ENCODE measurements at places on chromosomes 7 and 10. TPM values are rescaled to one million over a fixed set of nuclear protein-coding genes. Genes with fewer than 3 reads are reported as not detected.

DNA sequence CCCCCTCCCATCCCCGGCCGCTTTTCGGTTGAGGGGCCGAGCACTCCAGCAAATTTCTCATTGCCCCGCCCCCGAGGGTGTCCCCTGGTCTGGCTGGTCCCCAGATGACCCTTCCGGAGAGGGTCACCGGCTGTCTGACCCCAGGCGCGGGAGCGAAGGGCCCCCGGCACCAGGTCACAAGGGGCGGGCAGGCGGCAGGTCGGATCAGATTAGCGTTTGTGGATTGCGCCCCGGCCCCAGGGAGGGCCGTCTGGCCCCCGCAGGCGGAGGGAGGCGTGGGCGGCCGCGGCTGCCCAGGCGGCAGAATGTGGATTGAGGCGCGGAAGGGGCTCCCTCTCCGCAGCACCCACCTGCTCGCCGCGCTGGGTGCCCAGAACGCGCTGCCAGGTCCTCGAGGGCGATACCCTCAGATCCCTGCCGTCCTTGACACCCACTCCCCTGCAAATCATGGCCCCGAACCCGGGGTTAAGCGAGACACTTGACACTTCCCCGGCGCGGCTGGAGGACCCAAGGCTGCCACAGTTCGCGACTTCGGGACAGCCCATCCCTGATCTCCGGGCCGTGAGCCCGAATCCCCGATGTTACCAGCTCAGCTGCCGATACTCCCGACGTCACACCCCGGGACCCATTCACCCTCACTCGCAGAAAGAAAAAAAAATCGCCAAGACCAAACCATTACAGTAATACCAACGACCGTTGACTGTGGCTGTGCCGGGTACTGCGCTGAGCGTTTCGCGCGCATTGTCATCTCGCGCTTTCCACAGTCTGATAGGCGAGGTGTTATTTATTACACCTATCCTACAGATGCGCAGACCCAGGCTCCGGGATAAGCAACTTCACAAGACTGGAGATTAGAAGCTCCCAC is 953 bp downstream of the NODAL start:
- no peak for DNase-seq

- no peak for DNase-seq
Observed at GRCh38 chr10:63822496-63822895, 301.3 kb downstream of the REEP3 start.

- no peak for DNase-seq
Observed at GRCh38 chr10:43252783-43253341, 14.0 kb downstream of the RASGEF1A start.

DNA sequence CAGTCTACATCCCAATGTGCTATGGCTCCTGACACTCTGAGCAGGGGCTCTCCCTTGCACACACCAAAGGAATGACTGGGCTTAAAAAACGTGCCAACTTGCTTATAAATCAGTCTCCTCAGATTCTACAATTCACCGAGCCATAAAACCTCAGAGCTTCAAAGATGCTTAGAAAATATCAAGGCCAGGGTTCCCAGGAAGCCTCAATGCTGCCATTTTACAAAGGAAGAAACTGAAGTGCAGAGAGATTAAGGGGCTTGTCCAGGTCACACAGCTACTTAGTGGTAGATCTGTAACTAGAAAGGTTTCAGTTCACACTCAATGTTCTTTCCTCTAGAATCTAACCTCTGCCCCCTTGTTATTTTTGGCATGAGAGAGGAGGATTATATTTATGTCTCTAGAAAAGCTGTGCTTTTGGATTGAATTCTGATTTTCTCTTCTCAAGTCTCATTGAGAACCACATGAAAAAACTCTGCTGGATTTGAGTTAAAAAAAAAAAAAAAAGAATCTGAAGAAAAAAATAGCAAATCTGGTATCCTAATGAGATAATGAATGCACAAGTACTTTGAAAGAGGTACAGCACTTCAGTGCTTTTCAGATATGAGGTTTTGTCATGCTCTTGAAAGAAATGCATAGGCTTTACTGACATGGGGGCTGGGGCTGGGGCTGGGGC is 22.3 kb upstream of the TSPAN33 start:
- DNase-seq: no peak

The SPACDR gene
- polyA plus RNA-seq: not detected

DNA sequence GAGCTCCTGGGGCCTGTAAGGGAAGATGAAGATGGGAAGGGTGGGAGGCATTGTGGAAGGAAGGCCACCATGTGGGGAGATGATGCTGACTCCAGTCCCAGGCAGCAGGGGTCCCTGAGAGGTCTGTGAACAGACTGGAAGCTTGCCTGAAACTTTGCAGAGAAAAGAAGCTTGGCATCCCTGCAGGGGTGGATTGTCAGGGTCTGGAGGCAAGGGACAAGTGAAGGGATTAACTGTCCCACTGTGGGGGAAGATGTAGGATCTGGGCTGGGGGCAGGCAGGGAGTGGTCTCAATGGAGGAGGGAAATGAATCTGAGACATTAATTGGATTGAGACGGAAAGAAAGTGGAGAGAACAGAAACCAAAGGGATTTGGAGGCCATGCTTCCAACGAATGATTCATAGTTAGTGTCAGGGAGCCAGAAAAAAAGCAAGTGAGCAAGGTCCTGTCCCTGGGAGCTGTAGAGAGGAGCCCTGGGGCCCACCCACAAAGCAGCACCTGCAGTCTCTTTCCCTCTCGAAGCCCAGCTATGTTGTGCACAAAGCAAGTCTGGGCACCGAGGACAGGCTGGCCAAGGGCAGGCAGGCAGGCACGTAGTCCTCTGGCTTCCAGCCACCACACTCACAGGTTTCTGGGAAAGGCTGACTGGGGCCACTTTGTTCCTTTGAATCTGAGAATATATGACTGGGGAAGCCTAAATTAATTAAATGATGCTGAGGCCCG is 4.7 kb upstream of the SLC18A3 start:
- no peak for DNase-seq

The HTRA1 gene
- not detected for polyA plus RNA-seq

The LRRC61 gene
- 21.9 TPM for polyA plus RNA-seq

The DCLRE1C gene
- polyA plus RNA-seq: 18.5 TPM

DNA sequence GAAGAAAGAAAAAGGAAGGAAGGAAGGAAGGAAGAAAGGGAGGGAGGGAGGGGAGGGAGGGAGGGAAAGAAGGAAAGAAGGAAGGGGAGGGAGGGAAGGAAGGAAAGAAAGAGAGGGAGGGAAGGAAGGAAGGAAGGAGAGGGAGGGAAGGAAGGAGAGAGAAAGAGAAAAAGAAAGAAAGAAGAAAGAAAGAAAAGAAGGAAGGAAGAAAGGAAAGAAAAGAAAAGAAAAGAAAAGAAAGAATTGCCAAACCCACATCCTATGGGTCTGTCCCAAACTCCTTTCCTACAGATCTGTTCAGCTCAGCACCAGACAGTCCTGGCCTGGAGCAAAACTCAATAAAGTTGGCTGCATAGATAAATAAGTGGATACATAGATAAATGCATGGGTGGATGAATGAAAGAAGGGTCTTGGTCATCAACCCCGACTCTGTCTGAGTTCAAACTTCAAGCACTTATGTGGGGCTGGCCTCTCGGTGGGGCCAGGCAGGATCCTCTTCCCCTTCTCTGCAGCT is 17.2 kb upstream of the TLX1 start:
- DNase-seq: no peak

GRCh38 chr10:60896033-60896432 is 48.0 kb downstream of the RHOBTB1 start:
- no peak for DNase-seq

- peak; percentile 49 for DNase-seq
Observed at GRCh38 chr10:109978481-109978880, 29.3 kb upstream of the ADD3 start.

DNA sequence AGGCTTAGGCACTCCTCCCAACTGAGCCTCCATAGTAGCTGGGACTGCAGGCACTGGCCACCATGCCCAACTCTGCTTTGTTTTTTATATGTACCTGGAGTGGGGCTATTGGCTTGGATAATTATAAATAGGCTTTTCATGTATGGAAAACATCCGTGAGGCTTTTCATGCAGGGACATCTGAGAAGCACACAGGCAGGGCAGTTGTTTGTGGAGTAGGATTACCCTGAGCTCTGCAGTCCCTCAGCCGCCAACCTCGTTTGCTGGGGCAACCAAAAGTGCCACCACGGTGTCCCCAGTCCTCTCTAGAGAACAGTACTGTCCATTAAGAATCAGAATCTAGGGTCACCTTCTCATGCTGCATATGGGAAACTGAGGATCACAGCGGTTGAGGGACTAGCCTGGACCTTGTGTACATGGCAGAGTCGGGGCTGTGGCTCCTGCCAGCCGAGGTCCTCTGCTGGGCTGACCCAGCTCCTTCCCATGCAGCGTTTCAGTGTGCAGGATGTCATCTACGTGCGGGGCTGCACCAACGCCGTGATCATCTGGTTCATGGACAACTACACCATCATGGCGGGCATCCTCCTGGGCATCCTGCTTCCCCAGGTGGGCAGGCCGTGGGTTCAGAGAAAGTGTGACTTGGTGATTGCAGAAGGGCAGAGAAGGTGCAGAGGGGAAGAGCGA is 54.5 kb downstream of the TSPAN15 start:
- no peak for DNase-seq

GRCh38 chr10:100827819-100828737 is 82.7 kb downstream of the PAX2 start:
- DNase-seq: peak; percentile 8

- DNase-seq: no peak
Observed at GRCh38 chr10:92241158-92241500, 49.7 kb downstream of the CPEB3 start.

DNA sequence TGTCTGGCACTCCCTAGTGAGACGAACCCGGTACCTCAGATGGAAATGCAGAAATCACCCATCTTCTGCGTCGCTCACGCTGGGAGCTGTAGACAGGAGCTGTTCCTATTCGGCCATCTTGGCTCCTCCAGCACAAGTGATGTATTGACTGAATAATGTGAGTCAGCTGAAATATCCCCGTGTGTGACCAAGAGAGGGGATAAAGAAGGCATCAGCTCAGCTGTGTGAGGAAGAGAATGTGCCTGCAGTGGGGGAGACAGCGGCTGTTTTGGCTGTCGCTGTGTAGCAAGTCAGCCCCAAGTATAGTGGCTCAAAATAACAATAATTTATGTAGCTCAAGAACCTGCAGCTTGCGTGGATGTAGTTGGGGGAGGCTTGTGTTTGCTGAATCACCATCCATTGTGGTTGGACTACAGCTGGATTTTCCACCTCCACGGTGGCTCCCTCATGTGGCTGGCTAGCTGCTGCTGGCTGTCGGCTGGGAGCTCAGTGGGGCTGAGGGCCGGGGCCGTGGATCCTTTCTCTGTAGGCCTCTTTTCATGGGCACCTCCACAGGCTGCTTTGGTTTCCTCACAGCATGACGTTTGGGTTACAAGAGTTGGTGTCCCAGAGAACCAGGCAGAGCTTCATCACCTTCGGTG is 434.5 kb downstream of the CCSER2 start:
- no peak for DNase-seq

- no peak for DNase-seq
Observed at GRCh38 chr10:78405231-78405630, 371.6 kb downstream of the RPS24 start.

DNA sequence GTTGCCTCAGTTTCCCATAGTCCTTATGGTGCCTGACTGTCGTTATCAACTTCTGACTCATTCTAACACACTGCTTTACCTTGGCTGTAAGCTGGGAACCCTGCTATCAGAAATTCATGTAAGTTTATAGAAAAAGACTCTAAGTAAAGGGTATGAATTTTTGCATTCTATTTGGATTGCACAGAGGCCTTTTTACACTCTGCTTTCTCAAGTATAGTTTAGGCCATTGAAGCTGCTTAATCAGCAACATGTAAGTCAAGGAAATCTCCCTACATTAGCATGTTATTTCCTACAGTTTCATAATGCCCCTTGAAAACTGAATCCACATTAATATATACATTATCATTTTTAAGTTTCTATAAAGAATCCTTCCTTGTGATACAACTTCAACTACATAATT is 17.1 kb upstream of the ITGB8 start:
- no peak for DNase-seq

DNA sequence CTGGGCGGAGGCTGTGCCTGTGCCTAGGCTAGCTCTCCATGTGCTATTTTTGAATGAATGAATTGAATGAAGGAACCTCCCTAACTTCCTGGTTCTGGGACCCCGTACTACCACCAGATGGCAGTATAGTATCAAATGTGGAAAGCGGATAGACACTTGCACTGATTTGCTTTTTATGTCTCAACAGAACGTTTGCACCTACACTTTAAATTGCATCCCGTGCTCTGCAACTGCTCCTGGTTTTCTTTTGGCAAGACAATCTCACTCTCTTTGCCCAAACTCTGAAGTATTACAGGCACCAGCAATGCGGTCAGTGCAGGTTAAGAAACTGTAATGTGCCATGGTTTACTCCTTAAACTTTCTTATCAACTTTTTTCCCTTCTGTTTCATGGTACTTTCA is 6.5 kb downstream of the FZD8 start:
- peak; percentile 54 for DNase-seq

GRCh38 chr10:114600057-114600456 is 58.0 kb downstream of the ABLIM1 start:
- no peak for DNase-seq

The CTAGE6 gene
- polyA plus RNA-seq: 0.31 TPM

- DNase-seq: no peak
Observed at GRCh38 chr7:116354171-116354545, 143.8 kb downstream of the TES start.

GRCh38 chr10:59865101-59865500 is 41.3 kb downstream of the CCDC6 start:
- peak; percentile 37 for DNase-seq

GRCh38 chr7:158782761-158783401 is 46.4 kb downstream of the ESYT2 start:
- no peak for DNase-seq

The PAPOLB gene
- polyA plus RNA-seq: not detected

The TMEM26 gene
- polyA plus RNA-seq: not detected

DNA sequence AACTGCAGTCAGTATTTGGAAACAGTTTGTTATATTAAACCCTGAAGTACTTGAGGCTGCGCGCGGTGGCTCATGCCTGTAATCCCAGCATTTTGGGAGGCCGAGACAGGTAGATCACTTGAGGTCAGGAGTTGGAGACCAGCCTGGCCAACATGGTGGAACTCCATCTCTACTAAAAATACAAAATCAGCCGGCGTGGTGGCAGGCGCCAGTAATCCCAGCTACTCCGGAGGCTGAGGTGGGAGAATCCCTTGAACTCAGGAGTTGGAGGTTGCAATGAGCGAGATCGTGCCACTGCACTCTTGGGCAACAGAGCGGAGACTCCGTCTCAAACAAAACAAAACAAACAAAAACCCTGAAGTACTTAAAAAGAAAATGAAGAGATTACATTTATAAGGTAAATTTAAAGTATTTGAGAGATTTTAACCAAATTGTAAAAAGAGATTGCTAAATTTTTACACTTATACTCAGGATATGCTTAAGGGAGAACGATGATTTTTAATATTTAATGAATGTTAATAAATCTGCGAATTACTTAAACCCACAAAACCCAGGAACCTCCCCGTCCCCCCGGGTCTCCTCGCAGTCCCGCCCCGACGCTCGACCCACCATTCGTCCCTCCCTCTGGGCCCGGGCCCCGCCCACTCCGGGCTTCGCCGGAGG is 425 bp upstream of the MTG1 start:
- DNase-seq: no peak

GRCh38 chr7:42212541-42213090 is 24.4 kb downstream of the GLI3 start:
- DNase-seq: no peak

The NUTM2B gene
- not detected for polyA plus RNA-seq

The GPER1 gene
- polyA plus RNA-seq: not detected

The WIPF3 gene
- polyA plus RNA-seq: not detected
